ENCODE measurements at places on chromosomes 3 and 15.
A peak's percentile ranks its signal among the peaks of the same experiment; 100 is the strongest.

DNA sequence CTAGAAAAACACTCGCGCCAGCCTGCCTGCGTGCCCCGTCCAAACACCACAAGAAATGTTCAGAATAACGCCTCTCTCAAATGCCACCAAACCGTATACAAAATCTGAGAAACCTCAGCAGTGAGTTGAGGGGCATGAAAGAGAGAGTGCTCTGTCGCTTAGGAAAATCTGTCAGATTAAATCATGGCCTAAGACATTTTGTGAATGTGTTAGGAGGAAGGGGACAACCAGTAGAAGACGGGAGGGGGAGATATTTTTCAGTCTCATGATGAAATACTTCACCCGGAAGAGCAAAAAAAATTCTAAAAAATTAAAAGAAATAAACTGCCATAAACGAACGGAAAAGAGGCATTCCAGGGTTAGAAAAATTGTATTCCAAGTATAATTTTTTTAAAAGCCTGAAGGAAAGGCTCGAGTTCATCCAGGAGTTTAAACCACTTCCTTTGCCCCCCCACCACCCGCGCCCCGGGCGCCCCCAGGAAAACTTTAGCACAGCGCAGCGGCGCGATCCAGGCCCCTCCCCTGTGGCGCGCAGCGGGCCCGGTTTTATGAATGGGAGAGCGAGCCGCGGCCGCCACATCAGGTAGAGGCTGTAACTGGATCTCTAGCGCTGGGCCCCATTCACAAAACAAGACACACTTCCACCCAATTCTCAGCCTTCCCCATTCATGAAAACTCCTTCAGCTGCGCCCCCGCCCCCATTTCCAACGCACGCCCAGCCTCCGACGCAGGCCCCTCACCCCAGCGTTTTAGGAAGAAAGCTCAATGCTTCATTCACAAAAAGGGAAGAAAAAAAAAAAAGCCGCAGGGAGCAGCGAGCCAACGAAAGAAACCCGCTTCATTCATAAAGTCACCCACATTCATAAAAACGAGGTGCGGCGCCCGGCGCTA, 1.4 kb downstream of the ETV5 start:
- DNase-seq: peak; percentile 88

DNA sequence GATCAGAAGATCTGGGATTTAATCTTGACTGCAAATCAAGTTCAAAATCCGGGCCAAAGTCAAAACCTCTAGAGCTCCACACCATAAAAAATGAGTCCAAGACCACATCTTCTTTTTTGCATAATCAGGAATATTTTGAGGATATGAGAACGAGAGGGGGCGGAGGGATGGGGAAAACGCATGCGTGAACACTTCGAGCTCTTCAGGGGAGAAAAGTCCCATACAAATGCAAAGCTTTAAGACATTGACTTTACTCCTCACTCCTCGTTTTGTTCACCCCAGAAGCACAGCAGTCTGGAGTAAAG, 68.2 kb downstream of the SUMF1 start:
- DNase-seq: peak; percentile 77

DNA sequence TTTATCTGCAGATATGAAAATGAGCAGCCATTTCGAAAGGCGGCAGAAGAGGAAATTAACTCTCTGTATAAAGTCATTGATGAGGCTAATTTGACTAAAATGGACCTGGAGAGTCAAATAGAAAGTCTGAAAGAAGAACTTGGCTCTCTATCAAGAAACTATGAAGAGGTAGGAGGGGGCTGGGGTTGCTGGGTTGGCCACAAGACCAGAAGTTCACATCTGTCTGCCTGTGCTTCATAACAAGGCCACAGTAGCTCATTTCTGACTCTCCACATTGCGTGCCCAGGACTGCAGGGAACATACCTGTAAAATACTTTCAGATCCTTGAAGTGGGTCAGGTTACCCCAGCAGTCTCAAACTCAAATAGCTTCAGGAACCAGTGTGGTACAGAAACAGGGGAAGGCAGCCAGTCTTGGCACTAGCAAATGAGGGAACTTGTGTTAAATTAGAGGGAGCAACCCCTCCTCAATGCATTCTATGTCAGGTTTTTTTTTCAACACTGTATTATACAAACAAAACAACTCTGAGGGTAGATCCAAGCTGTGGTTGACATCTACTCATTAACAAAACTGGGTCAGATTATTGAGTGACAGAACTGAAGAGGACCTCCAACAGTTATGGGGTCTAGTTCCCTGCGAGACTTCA, 48.7 kb downstream of the BFSP2 start:
- DNase-seq: no peak

DNA sequence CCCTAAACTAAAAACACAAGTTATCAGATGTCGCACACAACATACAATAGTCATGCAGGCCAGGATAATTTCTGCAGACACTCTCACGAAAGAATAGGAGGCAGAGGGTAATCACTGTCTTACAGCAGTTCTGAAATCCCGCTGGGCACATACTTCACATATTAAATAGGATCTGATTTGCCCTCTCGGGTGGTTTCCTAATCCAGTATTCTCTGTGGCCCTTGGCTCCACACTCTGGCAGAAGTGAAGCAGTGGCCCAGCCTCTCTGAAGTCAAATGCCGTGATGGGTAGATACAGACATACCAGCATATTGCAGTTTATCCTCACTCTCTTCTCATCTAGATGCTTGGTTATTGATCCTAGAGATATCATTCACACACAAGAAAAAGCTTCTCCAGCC, 19.0 kb downstream of the GADL1 start:
- DNase-seq: no peak

- no peak for DNase-seq
These were observed 6.1 kb downstream of the BCL6 start for GRCh38 chr3:187739094-187739560.

- DNase-seq: no peak
These were observed 35.2 kb downstream of the TSC22D2 start for GRCh38 chr3:150443331-150443741.

DNA sequence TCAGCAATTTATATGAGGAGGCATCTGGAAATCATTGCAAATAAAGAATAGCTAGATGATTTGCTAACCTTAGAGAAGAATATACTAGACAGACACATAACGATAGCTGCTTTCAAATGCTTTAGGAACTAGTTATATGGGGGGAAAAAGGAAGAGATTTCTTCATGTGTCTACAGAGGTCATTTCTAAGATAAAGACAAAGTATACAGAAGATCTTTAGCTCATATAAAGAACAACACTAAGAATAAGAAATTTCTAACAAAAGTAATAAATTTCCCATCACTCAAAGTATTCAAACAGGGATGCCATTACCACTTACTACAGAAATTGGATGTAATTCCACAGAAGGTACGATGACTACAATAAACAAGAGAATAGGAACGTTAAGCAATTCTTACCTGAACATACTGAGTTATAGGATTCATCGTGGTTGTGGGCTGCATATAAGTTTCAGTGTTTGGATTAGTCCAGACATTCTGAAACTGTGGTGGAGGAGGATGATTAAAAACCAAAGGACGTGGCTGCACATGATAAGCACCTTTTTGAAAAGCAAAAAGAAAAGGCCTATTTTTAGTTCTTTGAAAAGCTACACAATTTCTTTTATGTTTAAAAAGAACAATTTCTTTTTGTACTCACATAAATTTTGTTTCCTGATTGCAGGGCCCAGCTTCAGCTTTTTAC, 8.7 kb downstream of the DAZL start:
- no peak for DNase-seq
